ENCODE measurements at places on chromosomes 11 and 22. TPM values are rescaled to one million over a fixed set of nuclear protein-coding genes. Genes with fewer than 3 reads are reported as not detected.

Gene TSPAN32
- total RNA-seq: 1.4 TPM

Gene BATF2
- 10.9 TPM for total RNA-seq

Gene DCUN1D5
- total RNA-seq: 40.3 TPM

Gene SAA1
- total RNA-seq: 1.8 TPM

Gene APOL5
- not detected for total RNA-seq

Gene TREH
- total RNA-seq: not detected

Gene DBX1
- not detected for total RNA-seq

GRCh38 chr11:2991452-2992233, 486 bp downstream of the NAP1L4 start:
- H3K27me3 ChIP-seq: no peaks in the 10 kb centered on the region
- peak; percentile 59 for DNase-seq
- H3K36me3 ChIP-seq: no peaks in the 10 kb centered on the region
- H3K27ac ChIP-seq: peak overlapping the region; percentile 91

DNA sequence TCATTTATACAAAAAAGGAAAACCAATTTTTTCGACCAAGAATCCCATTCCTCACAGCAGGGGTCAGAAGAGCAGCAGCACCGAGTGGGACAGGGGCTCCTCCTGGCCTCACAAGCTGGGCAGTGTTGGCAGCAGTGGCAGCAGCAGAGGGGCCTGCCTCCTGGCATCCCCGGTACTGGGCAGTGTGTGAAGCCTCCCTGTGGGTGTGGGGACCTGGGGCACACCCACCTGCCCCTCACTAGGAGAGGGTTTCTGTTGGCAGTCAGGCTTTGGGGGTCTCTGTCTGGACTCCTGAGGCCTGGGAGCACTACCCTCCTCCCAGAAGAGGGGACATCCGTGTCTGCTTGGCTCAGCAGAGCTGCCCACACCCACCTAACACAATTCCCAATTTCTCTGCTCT, 67.8 kb downstream of the NECTIN1 start:
- no peaks in the 10 kb centered on the region for H3K36me3 ChIP-seq
- no peaks in the 10 kb centered on the region for H3K4me1 ChIP-seq
- no peak overlapping the region for H3K4me3 ChIP-seq
- H3K27me3 ChIP-seq: no peaks in the 10 kb centered on the region

- no peaks in the 10 kb centered on the region for H3K36me3 ChIP-seq
- DNase-seq: no peak
- peaks cover 4% of the 10 kb centered on the region for H3K4me1 ChIP-seq
- no peak overlapping the region for H3K4me3 ChIP-seq
- no peaks in the 10 kb centered on the region for H3K27me3 ChIP-seq
Measured at GRCh38 chr11:66936311-66936711, 21.9 kb downstream of the PC start.

DNA sequence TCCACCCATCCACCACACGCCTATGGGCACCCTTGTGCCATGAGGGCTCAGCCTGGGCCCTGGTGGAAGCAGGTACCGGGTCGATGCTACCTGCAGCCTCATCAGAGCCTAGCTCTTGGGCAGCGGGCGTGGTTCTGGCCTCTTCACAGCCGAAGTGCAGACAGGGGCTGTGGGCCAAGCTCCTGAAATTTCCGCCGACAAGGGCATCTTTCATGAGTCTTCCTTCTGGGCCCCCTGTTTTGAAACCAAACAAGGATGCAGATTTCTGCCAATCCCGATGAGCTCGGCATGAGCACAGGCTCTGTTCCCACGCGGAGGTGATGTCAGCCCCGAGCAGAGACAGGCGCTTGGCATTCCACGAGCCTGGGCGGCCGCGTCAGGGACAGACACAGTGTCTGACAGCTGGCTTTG, 22.6 kb upstream of the MGAT3 start:
- peaks cover 19% of the 10 kb centered on the region for H3K4me1 ChIP-seq
- H3K27ac ChIP-seq: peak overlapping the region; percentile 84
- H3K36me3 ChIP-seq: peaks cover 14% of the 10 kb centered on the region
- peak; percentile 74 for DNase-seq

- H3K4me3 ChIP-seq: no peak overlapping the region
- H3K27me3 ChIP-seq: peaks cover 5% of the 10 kb centered on the region
- H3K27ac ChIP-seq: no peak overlapping the region
- H3K36me3 ChIP-seq: no peaks in the 10 kb centered on the region
Measured at GRCh38 chr11:88535916-88536547, 198.5 kb upstream of the CTSC start.

GRCh38 chr11:134025082-134025429, 43.8 kb upstream of the JAM3 start:
- no peaks in the 10 kb centered on the region for H3K27me3 ChIP-seq
- DNase-seq: no peak
- H3K4me1 ChIP-seq: no peaks in the 10 kb centered on the region

- H3K4me3 ChIP-seq: no peak overlapping the region
- H3K36me3 ChIP-seq: no peaks in the 10 kb centered on the region
- no peaks in the 10 kb centered on the region for H3K27me3 ChIP-seq
- no peak overlapping the region for H3K27ac ChIP-seq
- no peaks in the 10 kb centered on the region for H3K4me1 ChIP-seq
Measured at GRCh38 chr11:120579611-120580031, 68.1 kb downstream of the GRIK4 start.

DNA sequence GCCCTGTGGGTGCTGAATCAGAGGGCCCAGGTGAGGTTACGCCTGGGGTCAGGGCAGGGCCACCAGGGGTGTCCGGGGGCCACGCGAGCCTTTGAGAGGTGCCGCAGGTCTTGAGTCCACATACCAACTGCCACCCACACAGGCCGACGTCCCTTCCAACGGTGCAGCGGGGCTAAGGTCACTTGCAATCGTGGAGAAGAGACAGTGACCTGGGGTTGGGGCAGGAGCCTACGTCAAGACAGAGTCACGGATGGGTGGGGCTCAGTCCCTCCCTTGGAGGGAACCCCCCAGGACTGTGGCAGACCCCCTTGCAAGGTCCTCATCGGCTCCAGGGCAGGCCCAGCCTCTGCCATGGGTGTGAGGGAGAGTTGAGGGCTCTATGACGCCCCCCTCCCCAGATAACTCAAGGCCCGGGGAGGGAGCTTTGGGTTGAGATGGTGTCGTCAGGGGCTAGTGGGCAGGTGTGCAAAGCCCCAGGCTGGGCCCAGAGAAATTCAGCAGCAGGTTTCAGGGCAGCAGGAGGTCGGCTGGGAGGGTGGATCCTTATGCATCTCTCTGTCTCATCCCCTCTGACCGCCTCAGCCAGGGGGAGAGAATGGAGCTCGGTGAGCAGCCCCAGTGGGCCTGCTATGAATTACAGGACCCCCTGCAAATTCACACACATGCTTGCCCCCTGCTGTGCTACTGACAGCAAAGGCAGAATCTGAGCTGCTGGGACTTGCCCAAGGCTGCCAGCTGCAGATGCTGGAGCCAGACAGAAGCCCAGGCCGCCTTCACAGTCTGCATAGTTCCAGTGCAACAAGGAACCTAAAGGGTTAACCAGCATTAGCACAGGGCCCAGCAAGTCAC, 60.0 kb downstream of the MYEOV start:
- H3K36me3 ChIP-seq: no peaks in the 10 kb centered on the region
- H3K27me3 ChIP-seq: no peaks in the 10 kb centered on the region
- no peaks in the 10 kb centered on the region for H3K4me1 ChIP-seq
- no peak overlapping the region for H3K4me3 ChIP-seq
- no peak for DNase-seq
- no peak overlapping the region for H3K27ac ChIP-seq

- no peak overlapping the region for H3K27ac ChIP-seq
- H3K27me3 ChIP-seq: no peaks in the 10 kb centered on the region
- peaks cover 17% of the 10 kb centered on the region for H3K4me1 ChIP-seq
- DNase-seq: peak; percentile 62
- no peak overlapping the region for H3K4me3 ChIP-seq
Measured at GRCh38 chr22:25666308-25666707, 75.7 kb upstream of the MYO18B start.

DNA sequence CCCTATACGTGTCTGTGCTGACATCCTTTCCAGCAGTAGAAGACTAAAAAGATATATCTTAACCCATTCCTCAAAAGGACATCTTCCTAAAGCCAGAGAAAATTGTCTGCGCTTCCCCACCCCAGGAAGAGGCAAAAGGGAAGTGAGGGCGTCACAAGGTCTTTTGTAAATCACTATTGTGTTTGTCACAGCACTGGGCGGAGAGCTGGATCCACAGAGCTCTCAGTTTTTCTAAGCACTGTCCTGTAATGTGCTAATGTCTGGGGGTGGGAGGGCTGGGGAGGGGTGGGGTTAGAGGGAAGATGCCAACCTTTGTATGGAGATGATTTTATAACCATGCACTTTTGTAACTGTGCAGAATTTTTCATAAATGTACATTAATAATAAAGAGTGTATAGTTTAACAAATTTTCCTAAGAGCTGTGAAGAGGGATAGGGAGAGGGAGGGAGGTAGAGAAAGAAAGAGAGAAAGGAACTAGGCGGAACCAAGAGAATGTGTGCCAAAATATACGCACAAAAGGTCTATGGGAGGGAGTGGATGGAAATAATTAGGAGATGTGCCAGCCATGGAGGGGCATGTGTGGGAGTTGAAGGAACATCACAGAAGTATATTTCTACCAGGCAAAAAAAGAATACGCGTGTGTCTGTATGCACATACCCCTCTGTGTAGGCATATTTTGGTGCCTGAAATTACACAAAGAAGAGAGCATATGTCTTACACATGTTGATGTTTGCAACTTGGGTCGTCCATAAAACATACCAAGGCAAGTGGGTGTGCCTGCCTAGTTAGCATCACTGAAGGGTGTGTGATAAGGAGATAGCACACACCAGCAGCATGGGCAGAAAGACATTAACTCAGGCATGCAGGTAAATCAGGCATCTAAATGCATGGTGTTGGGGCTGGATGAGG, 9.8 kb downstream of the LRRC55 start:
- H3K27ac ChIP-seq: no peak overlapping the region
- H3K4me1 ChIP-seq: no peaks in the 10 kb centered on the region
- H3K36me3 ChIP-seq: no peaks in the 10 kb centered on the region
- peaks cover 5% of the 10 kb centered on the region for H3K27me3 ChIP-seq
- DNase-seq: no peak
- no peak overlapping the region for H3K4me3 ChIP-seq

DNA sequence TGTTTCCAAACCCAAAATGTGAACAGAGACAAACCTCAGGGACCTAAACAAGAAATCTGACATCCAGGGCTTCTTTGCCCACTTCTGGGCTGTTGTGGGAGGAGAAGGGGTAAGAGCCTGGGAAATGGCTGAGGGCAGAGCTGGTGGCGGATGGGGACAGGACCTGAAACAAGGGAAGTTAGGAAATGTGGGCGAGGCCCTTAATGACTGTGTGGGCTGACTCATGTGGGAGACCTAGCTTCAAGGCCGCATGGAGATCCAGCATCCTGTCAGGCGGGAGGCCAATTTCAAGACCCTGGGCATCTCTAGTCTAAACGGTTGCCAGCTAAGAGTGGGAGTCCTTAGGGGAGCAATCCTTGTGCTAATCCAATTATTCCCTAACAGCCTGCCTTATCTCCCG, 2.1 kb upstream of the OAF start:
- peak; percentile 94 for DNase-seq
- H3K4me1 ChIP-seq: peaks cover 42% of the 10 kb centered on the region
- no peaks in the 10 kb centered on the region for H3K27me3 ChIP-seq
- peak overlapping the region; percentile 85 for H3K27ac ChIP-seq
- no peaks in the 10 kb centered on the region for H3K36me3 ChIP-seq
- no peak overlapping the region for H3K4me3 ChIP-seq

DNA sequence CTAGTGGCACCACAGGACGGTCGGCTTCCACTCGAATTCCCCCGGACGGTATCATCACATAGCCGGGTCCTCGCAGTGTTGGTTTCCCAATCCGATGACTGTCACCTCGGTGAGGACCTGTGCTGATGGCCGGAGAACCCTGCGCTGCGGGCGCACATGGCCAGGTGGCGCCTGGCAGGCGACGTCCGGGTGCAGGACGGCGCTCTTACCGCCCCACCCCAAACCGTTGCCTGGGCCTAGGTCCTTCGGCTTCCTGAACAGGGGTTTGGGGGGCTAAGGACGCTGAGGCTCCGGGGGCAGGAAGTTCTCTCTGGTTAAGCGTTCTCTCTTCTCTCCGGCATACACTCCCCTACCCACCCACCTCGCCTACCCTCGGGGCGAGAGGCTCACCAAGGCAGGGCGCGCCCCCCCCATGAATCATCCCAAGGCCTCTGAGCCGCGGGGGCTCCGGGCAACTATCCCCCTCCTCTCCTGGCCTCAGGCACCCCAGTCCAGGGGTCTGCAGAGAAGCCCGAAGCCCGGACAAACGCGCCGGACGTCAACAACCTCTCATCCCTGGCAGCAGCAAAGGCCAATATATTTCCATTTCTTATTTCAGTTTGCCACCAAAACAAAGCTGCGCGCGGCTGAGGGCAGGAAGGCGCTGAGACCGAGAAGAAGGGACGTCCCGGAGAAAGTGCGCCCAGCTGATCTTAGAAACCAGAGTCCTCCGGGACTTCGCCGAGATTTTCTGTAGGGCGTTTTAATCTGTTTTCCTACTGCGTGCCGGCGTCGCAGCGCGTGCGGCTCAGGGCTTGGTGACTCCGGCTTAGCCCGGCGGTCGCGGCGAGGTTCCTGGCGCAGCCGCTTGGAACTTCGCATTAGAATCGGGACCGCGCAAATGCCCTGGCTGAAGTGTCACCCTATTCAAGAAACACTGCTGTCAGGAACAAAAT, 5.6 kb downstream of the ALX4 start:
- no peaks in the 10 kb centered on the region for H3K36me3 ChIP-seq
- H3K27me3 ChIP-seq: peaks cover 65% of the 10 kb centered on the region
- H3K27ac ChIP-seq: no peak overlapping the region
- H3K4me1 ChIP-seq: peaks cover under 1% of the 10 kb centered on the region

DNA sequence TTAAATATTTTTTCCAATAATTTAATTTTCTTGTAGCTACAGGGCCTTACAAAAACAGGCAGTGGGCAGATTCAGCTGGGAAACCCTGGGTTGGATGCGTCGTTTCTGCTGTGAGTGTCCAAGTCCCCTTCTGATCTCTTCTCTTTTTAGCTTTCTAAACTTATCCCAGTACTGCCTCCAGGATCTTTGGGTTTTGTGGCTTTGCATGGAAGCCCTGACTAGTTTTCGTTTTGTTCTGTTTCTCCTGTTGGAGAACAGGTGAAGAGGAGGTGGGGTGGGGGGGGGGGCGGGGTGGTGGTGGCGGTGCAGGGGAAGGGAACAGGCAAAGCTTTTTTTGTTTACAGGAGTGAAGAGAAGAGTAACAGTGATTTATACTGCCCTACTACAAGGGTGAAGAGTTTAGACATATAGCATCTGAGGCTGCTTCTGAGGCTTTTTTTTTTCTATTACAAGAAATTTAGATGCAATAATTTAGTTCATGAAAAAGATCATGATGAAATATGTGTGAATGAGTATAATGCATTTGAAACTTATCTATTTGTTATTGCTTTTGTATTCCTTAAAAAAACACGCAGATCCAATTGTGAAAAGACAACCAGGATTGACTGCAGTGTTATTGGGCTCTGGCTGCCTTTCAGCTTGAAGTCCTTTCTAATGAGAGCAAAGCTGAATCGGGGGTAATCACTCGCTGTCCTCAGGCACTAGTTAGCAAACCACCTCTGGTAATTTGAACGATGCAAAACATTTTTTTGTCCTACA, 142.9 kb downstream of the NCAM1 start:
- DNase-seq: no peak
- no peaks in the 10 kb centered on the region for H3K4me1 ChIP-seq
- H3K36me3 ChIP-seq: no peaks in the 10 kb centered on the region
- no peaks in the 10 kb centered on the region for H3K27me3 ChIP-seq
- H3K27ac ChIP-seq: no peak overlapping the region

- no peak overlapping the region for H3K27ac ChIP-seq
- H3K27me3 ChIP-seq: no peaks in the 10 kb centered on the region
- H3K4me3 ChIP-seq: no peak overlapping the region
- no peaks in the 10 kb centered on the region for H3K36me3 ChIP-seq
- no peak for DNase-seq
Measured at GRCh38 chr11:79396674-79397073, 44.2 kb downstream of the TENM4 start.

GRCh38 chr11:9138612-9139579, 47.5 kb upstream of the SCUBE2 start:
- H3K27ac ChIP-seq: peak overlapping the region; percentile 76
- no peaks in the 10 kb centered on the region for H3K27me3 ChIP-seq
- no peak overlapping the region for H3K4me3 ChIP-seq

Data from adrenal gland (tissue), 19 donors.